ENCODE measurements at places on chromosomes 12 and 14.

DNA sequence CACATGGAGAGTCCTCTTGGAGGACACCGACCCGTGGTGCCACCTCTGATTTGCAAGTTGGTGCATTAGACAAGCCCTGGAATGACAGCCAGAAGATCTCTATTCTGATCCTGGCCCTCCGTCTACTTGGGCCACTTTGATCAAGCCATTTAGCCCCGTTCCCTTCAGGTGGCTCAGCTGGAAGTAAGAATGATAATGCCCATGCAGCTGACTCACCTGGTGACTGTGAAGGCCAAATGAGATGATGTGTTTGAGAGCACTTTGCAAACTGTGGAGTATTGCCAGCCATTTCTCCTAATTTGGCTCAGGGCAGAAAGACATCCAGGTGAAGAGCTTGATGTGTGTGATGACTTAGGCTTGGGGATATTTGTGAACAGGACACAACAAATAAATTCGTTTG lies 165.9 kb downstream of the ETV6 start:
- DNase-seq = no peak

DNA sequence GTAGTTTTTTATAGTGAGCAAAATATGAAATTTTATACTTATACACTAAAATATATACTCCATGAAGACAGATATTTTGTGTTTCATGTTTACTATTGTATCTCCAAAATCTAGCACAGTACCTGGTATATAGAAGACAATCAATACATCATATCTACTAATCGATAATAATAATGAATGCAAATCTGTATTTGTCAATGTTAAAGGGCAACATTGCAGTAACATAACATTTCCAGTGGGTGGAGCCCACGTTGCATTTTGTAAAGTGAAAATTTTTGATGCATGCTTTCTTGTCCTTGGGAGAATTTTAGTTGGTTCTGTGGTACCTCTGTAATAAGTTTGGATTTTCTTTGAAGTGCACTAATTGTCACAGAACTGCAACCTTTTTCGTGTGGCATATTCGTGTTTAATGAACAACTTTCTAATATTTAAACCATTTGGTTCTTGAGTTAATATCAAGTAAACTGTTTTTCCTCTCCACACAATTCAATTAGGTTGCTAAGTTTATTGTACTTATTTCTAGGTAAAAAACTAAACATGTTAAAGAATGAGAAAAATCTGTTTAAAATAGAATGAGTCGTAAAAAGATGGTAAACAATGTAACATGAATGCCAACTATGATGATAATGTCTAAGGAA lies 47.4 kb downstream of the AVPR1A start:
- peak; percentile 25 for DNase-seq

GRCh38 chr14:72665259-72665658 lies 228.6 kb downstream of the DPF3 start:
- DNase-seq = no peak

DNA sequence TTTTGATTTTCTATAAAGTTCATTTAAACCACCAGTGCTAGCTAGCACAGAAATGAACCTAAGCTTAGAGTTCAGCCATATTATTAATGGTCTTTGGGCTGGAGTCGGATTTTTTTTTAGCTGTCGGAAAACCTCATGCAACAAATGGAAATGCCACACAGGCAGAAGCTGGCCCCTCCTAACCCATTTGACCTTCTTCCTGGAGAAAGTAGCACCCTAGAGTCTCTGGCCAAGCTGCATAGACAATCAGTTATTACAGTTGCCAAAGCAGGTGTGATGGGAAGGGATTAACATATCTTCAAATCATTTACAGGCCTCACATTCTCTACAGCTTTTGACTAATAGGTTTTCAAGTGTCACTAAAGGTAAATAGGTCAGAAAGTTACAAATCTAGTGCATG lies 49.4 kb downstream of the PTPRQ start:
- no peak for DNase-seq

- no peak for DNase-seq
Measured at GRCh38 chr12:44847888-44848702, 28.0 kb downstream of the NELL2 start.

GRCh38 chr12:131682510-131682895 lies 28.4 kb upstream of the SFSWAP start:
- no peak for DNase-seq

- no peak for DNase-seq
Measured at GRCh38 chr12:92226071-92226661, 80.5 kb upstream of the BTG1 start.

DNA sequence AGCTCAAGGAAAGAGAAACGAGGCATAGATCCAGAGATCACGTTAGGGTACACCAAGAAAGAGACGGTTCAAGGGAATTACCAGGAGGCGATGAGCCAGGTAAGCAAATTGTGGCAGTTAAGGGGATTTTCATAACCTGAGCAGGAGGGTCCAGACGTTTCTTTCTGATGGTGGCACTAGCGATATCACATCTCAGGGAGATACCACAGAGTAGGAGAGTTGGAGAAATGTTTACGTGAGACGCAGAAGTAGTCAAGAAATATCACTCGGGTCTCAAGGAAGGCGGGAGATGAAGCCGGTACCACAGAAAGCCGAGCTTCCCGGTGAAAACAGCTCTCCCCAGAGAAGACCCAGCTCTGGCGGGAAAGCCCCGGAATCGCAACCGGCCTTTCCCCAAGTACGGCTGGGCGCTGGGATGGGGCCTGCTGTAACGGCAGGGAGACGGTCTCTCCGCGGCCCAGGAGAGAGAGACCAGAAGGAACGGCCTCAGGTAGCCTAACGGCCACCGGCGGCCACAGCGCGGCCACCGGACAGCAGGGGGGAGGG lies 485 bp downstream of the SENP1 start:
- peak; percentile 50 for DNase-seq

- DNase-seq = no peak
Measured at GRCh38 chr12:43786899-43787693, 19.0 kb downstream of the TWF1 start.

DNA sequence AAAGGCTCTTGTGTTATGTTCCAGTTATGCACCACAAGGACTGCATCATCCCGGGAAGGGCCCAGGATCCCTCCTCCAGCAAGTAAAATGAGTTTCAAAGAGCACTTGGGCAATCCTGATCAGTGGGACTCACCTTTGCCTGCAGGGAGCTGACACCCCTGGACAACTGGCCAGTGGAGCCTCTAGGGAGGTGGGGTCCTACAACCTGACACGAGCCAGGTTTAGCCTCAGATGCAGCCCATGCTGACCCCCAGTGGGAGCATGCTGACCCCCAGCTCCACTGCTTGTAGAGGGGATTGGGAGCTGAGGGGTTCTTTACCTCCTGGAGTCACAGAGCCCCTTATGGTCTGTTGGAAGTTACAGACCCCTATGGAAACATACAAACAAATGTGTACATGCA lies 365.8 kb downstream of the CACNA1C start:
- DNase-seq = no peak

- DNase-seq = no peak
Measured at GRCh38 chr12:59452259-59452658, 143.6 kb upstream of the SLC16A7 start.

GRCh38 chr14:103897075-103897947 lies 30.9 kb upstream of the TDRD9 start:
- no peak for DNase-seq

GRCh38 chr12:25115677-25116076 lies 79.3 kb downstream of the DNAI7 start:
- DNase-seq = no peak

Measured in NCI-H748 treated with DMSO at 0.1 percent for 48 hours (cell line).